ENCODE measurements at places on chromosomes 3 and 15. TPM values are rescaled to one million over a fixed set of nuclear protein-coding genes. Genes with fewer than 3 reads are reported as not detected.

ELL3 gene
- 15.0 TPM for total RNA-seq

RBPMS2 gene
- total RNA-seq = 0.66 TPM

ZNF385D gene
- not detected for total RNA-seq

CDC25A gene
- total RNA-seq = 34.4 TPM

RTP1 gene
- total RNA-seq = not detected

C2CD4A gene
- not detected for total RNA-seq

OCA2 gene
- total RNA-seq = not detected

SOX14 gene
- not detected for total RNA-seq

HGD gene
- 0.72 TPM for total RNA-seq
